ENCODE measurements at places on chromosomes 6 and 20.

DNA sequence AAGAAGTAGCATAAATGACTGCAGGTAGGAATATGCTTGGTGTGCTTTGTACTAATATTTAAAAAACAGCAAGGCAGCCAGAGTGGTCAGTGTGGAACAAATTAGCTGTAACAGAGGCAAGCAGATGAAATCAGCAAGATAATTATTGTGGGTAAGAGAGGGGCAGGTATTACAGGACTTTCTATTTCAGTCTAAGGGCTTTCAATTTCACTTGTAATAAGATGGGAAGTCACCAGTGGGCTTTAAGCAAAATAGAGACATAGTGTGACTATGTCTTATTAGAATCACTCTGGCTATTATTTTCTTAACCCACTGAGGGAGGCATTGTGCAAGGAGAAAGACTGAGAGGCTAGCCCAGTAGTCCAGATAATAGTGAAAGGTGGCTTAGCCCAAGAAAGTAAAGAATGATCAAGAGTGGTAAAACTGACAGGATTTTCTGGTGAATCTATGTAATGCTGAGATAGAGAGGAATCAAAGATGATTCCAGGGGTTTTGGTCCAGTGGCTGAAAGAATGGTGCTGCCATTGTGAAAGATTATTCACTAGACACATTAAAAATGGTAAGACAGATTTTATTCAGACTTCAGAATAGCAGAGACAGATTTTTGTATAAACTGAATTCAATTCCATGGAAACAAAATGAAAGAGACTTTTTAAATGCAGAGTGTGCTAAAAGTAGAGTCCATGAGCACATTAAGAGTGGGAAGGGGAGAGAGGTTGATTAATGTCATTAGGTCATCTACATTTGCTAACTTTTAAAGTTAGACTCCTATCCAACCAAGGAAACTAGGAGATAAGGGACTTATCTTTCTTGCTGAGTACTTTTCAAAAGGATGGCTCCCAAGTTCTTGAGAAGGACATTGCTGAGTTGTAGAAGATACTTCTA is 1136.0 kb downstream of the HACE1 start:
- DNase-seq: no peak

DNA sequence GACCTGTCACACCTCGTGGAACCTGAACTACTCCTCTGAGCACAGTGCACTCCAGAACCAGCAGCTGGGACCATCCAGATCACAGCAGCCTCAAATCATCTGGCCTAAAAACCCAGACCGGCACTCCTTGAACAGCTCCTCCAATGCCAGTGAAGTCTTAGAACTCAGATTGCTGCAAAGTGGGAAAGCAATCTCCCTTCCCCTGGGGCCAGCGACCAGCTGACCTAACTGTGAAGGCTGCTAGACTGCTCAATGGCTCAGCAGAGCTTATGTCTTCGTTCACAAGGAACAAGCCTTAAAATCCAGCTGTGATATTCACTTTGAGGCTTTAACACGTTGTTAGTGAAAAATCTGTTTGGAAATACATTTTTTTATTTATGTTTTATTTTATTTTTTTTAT is 243.2 kb downstream of the ANKRD60 start:
- DNase-seq: no peak

DNA sequence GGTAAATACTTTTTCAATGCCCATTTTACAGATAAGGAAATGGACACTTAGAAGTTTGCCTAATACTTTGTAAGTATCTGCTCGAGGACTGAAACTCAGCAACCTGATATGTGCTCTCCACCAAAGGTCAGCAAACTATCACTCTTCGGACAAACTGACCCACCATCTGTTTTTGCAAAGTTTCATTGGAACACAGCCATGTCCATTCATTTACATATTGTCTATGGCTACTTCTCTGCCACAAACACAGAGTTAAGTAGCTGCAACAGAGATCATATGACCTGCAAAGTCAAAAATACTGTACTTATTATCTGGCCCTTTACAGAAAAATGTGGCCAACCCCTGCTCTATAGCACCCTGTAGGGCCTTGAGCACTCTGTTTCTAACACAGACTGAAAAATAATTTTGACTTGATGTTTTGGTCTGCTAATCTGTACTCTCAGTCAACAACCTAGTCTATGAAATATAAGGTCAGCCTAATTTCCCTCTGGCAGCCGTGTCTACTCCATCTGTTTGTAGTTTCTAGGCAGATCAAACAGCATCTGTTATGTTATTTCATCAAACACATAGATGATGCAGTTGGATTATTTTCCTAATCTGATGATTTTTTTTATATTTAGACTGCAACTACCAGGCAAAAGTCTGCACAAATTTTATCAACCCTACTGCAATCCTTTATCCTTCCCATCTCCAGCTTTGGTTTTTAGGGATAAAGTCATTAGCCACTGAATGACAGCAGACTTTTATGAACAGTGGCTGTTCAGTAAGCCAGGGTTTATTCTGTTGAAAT is 41.4 kb upstream of the BEND6 start:
- DNase-seq: no peak

- peak; percentile 1 for DNase-seq
These were observed 80.5 kb downstream of the PRSS35 start for GRCh38 chr6:83592770-83593394.

GRCh38 chr20:5996765-5997164 is 46.3 kb downstream of the MCM8 start:
- DNase-seq: no peak

DNA sequence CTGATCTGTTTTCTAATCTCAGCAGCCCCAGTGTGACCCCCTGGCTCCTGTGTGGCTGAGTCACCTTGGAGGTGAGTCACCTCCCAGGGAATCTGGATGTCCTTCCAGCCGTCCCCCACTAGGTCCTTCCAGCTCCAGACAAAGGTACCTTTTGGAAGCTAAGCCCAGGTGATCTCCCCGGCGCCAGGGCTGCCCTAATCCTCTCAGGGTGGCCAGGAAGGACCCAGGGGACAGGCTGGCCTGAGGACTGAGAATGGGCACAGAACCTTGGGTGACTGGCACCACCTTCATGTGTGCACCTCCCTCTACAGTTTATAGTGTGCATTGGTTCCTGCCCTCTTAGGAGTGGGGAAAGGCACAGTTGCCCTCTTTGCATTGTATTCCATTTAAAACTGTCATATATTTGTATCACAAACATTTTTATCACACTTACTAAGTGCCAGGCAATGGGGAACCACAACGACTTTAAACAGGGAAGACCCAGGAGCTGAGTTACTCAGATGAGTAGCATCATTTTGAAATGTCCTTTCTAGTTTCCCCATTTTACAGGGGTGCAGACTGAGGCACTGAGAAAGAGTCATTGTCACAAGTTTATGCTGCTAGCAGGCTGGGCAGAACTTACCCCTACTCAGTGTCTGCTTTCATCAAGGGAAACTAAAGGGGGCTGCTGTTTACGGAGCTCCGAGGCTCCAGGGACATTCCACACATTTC is 2.6 kb upstream of the BPIFB4 start:
- DNase-seq: no peak

DNA sequence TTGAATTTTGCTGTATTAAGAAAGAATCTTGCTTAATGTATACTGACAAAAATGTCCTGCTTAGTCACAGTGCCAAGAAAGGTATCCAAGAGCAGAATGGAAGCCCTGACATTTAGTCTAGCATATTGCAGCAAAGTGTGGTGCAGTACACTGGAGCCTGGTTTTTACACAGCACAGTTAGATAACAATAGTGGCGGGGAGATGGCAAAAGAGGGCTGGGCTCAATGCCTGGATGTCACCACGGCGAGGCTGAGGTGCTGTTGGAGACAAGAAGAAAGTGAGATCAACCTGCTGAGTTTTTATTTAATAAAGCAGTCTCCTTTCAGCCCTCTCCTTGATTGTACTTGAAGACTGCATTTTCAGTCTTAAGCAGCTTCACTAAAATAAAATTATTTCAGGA is 426.0 kb downstream of the LMBRD1 start:
- DNase-seq: no peak

- DNase-seq: no peak
These were observed 940.5 kb upstream of the MANEA start for GRCh38 chr6:94636780-94637385.

DNA sequence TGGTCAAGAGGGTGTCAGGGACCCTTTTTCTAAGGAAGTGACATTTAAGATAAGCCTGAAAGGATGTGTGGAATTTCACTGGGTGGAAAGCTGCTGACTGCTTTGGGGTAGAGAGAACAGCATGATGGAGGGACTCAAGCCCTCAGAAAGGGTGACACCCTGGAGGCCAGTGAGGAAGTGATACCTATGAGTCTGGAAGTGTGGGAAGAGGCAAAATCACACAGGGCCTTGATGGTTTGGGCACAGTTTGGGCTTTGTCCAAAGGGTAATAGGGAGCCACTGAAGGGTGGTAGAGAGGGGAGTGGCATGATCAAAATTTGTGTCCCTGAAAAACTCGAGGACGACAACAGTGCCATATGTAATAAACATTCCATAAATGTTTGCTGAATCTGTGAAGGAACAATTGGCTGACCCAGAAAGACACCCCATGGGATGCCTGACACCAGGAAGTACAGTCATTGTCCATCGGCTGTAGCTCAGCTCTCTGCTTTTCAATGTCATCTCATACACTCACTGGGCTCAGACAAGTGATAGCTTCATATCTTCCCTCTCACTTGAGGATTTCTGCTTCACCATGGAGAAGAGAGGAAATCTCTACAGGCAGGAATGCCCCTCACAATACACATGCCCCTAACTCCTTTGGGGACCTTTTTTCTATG is 21.3 kb downstream of the CASS4 start:
- no peak for DNase-seq

DNA sequence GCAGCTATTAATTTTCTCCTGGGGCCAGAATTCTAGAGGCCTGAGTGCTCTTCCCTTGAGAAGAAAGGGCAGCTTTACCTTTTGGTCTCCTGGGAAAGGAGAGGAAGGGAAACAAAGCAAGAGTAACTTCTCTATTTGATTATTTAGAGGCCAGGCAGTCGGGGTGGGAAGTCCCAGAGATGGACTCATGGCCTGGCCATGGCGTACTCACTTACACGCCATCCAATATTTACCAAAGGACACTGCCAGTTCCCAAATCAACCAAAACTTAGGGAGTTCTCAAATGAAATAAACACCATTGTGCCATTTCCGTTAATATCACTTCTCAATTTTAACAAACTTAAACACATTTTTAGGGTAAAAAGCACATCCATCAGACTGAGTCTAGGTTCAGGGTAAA is 76.6 kb downstream of the CDS2 start:
- DNase-seq: no peak

- no peak for DNase-seq
These were observed 366.0 kb downstream of the LAMA2 start for GRCh38 chr6:129248946-129249345.

DNA sequence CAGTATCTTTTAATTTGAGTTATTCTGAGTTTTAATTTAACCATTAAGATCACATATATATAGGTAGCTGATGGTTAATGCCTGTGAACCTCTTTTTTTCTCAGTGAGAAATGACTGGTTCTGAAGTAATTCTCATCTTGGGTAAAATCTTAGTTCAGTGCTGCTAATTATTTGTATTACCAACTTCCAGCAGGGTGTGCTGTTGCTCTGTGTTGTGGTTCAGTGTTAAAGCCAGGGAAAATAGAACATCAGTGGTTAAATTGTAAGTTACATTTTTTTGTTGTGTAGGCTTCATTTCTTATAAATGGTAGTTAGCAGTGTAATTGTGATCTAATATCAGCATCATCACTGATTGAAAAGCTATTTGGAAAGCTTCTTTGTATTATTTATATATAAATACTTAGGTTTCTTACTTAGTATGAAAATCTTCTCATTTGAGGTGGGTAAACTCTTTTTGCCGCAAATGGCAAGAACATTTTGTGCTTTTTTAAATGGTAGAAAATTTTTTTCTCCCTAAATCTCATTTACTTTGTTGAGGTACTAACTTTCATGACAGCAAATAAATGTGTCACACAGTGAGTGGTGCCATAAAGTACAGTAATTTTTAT is 43.7 kb downstream of the CDC5L start:
- peak; percentile 71 for DNase-seq

DNA sequence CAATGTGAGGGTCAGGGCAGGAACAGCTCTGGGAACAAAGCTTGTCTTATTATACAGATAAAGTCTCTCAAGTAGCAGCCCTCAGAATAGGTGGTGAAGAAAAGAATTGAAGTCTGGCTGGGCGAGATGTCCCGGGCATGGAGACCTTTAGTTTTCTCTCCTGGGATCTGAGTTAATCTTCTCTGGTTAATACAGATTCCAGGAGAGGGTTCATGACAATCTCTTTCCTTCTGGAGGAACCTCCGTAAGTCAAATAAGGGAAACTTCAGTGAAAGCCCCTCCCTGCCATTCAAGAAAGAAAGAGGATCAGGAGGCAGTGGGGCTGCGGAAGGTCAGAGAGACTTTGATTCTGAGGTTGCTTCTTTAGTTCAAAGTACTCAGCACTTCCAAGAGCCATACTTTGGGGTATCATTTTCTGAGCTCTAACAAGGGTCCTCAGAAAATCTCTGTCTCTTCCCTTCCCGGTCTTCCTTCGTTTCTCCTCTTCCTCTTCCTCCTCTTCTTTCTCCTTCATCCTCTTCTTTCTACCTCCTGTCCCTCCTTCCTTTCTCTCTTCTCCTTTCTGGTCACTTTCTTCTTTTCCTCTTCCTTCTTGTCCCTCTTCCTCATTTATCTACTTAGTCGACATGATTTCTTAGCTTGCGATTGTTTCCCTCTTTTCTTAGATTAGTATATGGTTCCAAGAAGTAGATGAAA is 4.6 kb upstream of the ZNF184 start:
- DNase-seq: no peak

DNA sequence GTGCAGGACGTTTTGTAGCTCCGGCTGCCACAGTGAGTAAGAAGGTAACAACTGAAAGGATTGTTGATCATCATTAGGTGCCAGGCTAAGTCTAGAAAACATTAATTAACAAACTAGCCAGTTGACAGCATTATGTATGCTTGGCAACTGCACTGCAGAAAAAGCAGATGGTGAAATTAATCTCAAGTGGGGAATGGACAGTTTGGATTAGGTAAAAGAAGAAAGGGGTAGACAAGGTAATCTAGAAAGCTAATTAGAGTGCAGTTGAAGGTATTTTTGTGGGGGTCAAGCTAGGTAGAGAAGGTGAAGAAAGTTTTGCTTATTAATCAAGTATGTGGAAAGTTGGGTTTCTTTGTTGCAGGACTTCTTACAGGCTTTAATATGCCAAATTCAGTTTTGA is 69.7 kb upstream of the HINT3 start:
- DNase-seq: no peak

Data from NCI-H510A treated with DMSO at 0.1 percent for 48 hours (cell line).